ENCODE measurements at places on chromosomes 12 and 14. TPM values are rescaled to one million over a fixed set of nuclear protein-coding genes. Genes with fewer than 3 reads are reported as not detected.

RERGL gene
- 26.7 TPM for total RNA-seq

MANSC4 gene
- not detected for total RNA-seq

GPR162 gene
- 9.4 TPM for total RNA-seq

KRT75 gene
- total RNA-seq, result not detected

TAS2R13 gene
- total RNA-seq, result 1.4 TPM

- no peak for DNase-seq
- H3K4me3 ChIP-seq, result peak overlapping the region; percentile 34
- H3K27me3 ChIP-seq, result no peaks in the 10 kb centered on the region
- H3K27ac ChIP-seq, result peak overlapping the region; percentile 63
Observed at GRCh38 chr12:22787557-22787956, 162.6 kb downstream of the ETNK1 start.

GRCh38 chr12:32285489-32285888 is 113.9 kb upstream of the FGD4 start:
- no peak for DNase-seq
- no peaks in the 10 kb centered on the region for H3K36me3 ChIP-seq
- H3K27ac ChIP-seq, result no peak overlapping the region
- no peak overlapping the region for H3K4me3 ChIP-seq
